Eye (tissue), 1 donor: ENCODE measurements at places on chromosomes 1 and 21.

GRCh38 chr1:173860065-173860464 lies 7.7 kb downstream of the GAS5 start:
- no peak for DNase-seq

DNA sequence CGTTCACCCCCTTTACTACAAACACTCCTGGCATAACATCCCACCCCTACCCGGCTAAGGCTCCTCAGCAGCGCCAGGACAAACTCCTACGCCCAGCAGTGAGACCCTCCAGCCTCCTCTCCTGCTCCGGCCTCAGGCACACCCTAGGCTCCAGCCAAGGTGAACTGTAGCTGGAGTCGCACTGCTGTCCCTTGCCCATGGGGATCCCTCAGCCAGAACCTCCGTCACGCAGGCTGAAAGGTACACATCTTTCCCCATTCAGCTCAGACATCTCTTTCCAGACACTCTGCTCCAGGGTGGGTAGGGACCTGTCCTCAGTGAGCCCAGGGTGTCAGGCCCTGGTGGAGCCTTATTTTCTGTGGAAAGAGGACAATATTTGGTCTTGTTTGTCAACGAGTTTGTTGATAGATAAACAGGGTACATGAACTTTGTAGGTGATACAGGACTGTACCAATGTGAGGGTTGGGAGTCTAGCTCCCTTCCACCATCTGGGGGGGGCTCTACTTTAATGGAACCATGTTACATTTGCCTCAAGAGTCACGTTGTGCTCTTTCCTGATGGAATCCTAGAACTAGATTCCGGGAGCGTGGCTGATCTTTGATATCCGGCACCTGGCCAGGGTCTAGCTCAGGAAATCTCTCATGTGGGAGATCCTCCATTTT lies 56.5 kb upstream of the SSBP3 start:
- no peak for DNase-seq

DNA sequence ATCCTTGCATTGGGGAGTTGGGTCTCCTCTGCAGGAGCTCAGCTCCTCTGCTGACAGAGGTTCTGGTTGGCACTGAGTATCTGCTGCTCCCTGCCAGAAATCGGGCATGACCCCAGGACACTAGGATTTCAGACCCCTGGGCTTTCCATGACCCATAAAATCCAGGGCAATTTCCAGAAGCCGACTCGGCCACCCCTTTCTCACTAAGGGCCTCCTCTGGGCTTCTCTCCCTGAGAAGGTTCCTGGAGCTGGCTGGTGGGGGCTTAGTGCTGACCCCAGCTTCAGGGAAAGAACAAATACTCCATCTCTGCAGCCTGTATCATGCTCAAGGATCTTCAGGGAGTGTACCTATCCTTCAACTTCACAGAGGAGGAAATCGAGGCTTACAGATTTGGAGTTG lies 603.4 kb downstream of the PTPRU start:
- DNase-seq = no peak

GRCh38 chr1:115506924-115507589 lies 134.7 kb upstream of the VANGL1 start:
- peak; percentile 45 for DNase-seq

DNA sequence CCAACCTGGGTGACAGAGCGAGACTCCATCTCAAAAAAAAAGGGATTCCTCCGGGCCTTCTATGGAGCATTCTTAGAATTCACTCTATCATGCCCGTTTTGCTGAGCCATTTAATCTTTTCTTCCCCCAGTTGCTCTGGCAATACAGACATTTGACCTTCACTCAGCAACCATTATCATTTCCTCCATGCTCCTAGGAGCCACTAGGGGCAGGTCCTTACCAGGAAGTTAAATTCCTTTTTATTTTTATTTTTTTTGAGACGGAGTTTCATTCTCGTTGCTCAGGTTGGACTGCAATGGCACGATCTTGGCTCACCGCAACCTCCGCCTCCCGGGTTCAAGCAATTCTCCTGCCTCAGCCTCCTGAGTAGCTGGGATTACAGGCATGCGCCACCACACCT lies 9.7 kb upstream of the CGN start:
- no peak for DNase-seq

GRCh38 chr1:42013881-42014470 lies 95.3 kb upstream of the HIVEP3 start:
- DNase-seq = no peak

DNA sequence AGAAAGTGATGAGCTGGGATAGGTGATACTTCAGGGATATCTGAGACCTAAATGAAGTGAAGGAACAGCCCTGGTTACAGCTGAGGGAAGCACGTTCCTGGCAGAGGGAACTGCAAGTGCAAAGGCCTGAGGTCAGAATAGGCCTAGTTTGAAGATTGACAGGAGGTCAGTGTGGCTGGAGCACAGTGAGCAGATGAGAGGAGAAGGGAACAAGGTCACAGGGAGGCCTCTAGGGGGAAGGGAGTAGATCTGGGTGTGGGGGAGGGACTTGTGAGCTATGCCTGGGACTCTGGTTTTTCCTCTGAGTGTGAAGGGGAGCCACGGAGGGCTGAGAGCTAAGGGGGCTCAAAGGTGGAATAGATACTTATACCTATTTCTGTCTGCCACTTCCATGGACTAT lies 736.4 kb downstream of the MATN1 start:
- peak; percentile 29 for DNase-seq

- peak; percentile 87 for DNase-seq
Observed at GRCh38 chr1:44237721-44238457, 24.6 kb downstream of the DMAP1 start.

GRCh38 chr1:185920602-185921001 lies 186.4 kb downstream of the HMCN1 start:
- DNase-seq = no peak

DNA sequence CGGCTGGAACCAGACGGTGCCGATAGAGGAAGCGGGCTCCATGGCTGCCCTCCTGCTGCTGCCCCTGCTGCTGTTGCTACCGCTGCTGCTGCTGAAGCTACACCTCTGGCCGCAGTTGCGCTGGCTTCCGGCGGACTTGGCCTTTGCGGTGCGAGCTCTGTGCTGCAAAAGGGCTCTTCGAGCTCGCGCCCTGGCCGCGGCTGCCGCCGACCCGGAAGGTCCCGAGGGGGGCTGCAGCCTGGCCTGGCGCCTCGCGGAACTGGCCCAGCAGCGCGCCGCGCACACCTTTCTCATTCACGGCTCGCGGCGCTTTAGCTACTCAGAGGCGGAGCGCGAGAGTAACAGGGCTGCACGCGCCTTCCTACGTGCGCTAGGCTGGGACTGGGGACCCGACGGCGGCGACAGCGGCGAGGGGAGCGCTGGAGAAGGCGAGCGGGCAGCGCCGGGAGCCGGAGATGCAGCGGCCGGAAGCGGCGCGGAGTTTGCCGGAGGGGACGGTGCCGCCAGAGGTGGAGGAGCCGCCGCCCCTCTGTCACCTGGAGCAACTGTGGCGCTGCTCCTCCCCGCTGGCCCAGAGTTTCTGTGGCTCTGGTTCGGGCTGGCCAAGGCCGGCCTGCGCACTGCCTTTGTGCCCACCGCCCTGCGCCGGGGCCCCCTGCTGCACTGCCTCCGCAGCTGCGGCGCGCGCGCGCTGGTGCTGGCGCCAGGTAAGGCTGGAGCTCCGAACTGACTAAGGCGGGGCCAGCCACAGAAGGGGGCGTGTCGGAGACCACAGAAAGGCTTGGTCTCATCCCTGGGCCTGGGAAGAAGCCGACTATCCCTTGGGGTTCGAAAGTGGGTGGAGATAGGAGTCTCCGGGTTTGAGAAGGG lies 486 bp downstream of the SLC27A3 start:
- DNase-seq = peak; percentile 80

- DNase-seq = no peak
Observed at GRCh38 chr1:180057883-180058396, 96.7 kb upstream of the QSOX1 start.

- DNase-seq = no peak
Observed at GRCh38 chr1:201706109-201706508, 122.8 kb upstream of the IPO9 start.
